Thoracic aorta (tissue), 2 donors: ENCODE measurements at places on chromosomes 1 and 21.
A peak's percentile ranks its signal among the peaks of the same experiment; 100 is the strongest.

- DNase-seq: no peak
These were observed 29.4 kb upstream of the CSF3R start for GRCh38 chr1:36511804-36512798.

DNA sequence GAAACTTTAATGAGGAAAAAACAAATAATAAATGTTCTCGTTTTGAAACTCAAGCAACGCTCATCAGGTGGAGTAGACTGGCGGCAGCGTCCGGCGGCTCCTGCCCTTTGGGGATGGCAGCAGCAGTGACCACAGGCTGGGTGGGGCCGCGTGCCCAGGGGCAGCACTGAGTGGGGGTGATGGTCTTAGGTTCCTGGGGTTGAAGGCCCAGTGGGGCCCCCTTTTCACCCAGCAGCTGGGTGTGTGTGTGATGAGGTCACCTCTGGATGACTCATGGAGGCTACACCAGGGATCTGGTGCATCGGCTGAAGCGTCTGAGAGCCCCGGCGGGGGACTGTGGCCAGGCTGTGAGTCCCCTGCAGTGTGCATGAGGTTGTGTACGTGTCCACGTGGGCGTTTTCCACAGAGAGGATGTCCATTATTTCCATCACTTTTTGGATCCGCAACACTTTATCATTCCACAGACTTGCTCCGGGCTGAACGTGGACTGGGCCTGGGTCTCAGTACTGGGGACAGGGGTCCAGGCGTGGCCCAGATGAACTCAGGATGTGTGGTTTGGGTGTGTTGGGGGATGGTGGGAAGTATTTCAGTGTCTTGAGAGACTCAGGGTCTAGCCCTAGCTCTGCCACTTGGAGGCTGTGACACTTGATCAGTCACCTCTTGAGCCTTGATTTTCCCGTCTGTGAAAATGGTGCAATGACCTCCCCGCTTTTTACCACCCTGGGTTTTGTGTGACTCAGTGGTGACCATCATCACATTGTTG, 25.6 kb downstream of the LDLRAP1 start:
- DNase-seq: peak; percentile 46

DNA sequence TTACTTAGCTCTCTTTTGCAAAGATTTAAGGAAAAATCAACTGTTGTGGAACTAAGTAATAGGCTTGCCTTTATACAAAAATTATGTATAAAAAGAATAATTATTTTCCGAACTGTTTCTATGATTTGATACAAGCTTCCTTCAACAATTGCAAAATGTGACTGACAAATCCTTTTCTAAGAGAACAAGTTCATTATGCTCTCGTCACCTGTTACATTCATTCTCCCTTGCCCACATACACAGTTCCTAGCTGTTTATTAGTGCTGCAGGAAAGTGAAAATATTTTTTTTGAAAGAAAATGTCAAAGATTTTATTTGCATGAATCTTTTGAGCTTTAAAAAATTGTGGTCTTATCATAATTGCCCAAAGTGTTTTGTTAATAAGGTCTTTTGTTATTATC, 466.2 kb downstream of the USP25 start:
- no peak for DNase-seq

DNA sequence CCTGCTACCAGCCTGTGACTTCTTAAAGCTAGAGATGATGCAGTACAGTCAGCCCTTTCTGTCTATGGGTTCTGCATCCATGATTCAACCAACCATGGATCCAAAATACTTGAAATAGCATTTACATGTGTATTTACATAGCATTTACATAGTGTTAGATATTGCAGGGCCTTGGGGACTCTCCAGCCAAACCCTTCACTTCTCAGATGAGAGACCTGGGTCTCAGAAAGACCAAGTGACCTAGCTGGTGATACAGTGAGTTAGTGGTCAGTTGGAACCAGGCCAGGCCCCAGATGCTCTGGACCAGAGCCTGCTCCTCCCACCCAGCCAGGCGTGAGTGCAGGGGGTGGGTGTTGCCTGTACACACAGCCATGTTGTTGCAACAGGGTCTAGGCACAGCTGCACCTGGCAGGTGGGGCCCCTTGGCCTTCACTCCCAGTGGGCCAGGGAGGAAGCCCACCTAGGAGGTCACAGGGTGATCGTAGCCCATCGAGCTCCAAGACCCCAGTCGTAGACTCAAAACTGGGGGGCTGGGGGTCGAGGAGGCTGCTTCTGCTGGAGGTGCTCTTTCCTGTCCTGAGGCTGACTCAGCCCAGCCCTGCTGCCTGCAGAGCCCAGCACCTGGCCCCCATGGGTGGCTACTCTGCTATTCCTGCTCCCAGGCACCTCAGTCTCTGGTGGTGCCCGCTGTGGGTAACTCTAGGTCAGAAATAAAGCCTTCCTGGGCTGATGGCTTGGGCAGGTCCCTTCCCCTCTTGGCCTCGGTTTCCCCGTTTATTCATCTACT, 7.7 kb downstream of the TMEM61 start:
- DNase-seq: no peak

DNA sequence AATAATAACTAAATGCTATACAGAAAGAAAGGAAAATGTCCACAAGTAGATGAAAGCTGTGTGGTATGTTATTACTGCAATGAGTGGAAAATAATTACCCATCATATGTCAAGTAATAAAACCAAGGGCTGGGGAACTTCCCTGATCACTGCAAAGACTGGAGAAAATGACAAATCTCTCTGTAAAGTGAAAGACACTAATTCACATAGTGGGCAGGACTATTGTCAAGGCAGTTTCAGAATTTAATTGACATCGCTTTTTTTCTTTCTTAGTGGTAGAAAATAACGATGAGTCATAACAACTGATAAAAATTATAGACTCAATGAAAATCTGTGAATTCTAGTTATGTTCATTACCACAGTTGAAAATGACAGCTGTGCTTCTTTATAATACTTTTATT, 153.7 kb upstream of the ST6GALNAC5 start:
- DNase-seq: no peak

DNA sequence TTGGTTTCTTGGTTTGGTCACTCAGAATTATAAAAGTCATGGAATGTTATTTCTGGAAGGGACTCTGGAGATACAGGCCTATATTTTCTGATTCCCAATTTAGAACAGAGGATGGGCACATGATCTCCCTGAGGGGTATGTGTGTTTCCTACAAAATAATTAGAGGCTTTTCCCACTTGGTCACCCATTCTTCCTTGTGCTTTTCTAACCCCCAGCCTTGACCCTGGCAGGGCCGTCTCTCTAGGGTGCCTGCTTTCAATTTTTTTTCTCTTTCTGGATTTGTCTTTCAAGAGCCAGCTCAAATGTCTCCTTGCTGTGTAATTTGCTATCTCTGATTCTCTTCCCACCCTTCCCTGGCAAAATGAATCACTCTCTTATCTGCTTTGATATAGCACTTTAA, 131.9 kb downstream of the HLX start:
- DNase-seq: no peak

DNA sequence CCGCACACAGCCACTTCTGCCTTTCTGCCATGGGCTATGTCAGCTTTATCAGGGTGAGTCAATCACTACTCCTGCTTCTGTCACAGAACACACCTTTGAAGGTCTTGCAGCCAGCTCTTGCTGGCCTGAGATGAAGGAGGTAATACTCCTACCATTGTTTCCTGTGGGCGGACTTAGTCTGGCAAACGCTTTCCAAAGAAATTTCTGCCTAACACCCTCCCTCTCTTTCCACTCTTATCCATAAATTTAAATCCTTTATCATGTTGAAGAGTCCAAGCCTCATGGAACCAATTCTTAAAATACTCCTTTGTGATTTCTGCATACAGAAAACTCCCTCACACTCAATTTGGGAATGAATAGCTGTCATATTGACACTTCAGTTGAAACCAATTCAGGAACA, 633.1 kb upstream of the CHRM3 start:
- no peak for DNase-seq

- DNase-seq: no peak
These were observed 11.6 kb downstream of the SARS1 start for GRCh38 chr1:109225308-109225707.

GRCh38 chr1:220926146-220926545, 46.9 kb downstream of the HLX start:
- DNase-seq: no peak

DNA sequence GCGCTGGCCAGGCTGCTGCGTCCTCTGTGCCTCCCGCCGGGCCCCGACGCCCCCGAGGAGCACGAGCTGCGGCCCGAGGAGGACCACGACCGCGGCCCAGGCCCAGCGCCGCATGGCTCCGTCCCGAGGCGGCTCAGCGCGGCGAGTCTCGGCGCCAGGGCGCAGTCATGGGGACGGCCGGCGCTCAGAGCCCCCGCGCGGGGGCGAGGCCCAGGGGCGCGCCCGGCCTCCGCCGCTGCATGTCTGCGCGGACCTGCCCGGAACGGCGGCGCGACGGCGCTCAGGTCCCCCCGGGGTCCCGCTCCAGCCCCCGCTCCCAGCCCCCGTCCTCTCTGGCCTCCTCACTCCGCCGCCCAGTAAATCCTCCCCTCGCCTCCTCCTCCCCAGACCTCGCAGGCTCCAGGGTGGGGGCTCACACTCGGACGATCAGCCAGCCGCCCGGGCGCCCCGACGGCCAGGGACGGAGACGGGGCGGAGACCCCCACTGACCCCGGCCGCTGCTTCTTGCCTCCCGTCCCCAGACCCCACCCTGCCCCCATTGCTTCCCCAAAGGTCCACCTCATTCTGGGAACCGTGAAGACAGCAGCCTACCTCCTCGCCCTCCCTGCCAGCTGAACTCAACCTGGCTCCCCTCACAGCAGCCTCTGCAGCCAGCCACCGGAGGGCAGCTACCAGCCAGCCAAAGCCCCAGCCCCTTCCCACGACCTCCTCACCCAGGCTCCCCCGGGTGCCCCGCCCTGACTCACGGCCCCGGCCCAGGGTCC, at the start of gene C1QTNF12:
TSS of gene C1QTNF12 (minus strand) at position 146 of the 764 bp plus-strand sequence. CDS start at position 114, 32 bp downstream.
- no peak for DNase-seq
